ENCODE measurements at places on chromosomes 1 and 21.

GRCh38 chr1:230839173-230839572, 29.1 kb downstream of the C1orf198 start:
- DNase-seq, result no peak

- DNase-seq, result no peak
Measured at GRCh38 chr1:52533713-52534112, 19.2 kb downstream of the TUT4 start.

DNA sequence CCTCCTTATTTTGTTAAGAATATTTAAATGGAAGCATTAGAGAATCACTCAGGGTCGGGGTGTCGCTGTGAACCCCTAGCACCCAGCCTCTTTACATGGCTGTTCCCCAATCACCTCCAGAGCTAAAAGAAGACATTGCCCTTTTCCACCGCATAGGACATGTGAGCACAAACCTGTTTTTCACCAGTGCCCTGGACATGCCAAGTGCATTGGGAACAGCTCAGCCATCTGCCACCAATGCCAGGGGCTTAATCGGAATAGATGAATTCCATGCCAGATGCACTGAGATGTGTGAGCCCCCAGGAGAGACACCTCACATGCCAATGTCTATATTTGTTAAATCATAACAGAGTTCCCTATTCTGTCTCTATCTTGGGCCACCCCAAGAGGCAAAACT, 33.3 kb downstream of the EIF2D start:
- no peak for DNase-seq

DNA sequence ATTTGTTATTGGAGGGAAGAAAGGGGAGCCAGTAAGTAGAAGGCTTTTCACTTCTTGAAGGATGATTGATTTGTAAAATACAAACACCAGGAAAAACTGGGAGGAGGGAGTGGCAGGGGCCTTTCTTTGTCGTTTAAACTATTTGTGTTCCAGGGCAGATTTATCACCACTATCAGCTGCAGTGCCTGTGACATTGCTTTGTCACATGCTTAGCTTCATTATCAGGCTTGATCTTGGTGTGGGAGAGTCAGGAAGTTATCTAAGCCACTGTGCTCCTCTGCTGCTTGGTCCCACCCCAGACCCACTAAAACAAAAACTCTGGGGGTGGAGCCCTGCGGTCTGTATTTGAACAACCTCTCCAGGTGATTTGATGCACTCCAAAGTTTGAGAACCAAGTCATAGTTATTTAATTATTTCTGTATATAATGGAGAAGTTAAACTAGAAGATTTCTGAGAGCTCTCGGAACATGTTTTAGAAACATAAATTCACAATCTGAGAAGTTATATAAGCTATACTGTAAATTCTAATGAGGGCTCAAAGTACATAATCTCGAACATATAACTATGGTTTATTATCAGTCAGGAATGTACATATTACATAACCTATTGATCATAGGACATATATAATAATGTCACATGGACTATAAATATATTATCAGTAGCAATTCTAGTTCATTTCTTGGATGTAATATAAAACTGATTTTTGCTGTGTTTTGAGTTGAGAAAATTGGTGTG, 87.9 kb downstream of the CDC14A start:
- DNase-seq, result peak; percentile 22

DNA sequence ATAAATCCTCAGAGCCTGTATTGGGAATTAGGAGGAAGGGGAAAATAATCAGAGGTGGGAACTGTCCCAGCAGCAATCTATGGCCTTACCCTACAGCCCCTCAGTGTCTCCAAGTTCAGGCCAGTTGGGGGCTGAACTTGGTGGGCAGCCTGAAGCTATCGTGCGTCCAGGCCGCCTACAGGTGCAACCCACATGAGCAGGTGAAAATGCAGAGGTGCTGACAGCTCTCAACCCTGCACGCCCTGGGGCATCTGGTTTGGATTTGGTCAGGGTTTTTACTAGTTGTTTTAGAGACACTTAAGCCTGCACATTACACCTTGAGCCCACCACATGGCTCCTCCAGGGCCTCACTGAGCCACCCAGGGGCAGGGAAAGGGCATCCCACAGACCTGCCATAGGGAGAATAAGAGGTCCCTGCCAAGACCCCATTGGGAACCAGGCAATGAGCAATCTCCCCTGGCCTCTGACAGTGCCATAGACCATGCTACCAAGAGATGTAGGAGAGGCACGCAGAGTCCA, 209.5 kb downstream of the FOXD2 start:
- no peak for DNase-seq

- no peak for DNase-seq
Measured at GRCh38 chr1:114043548-114043947, 64.3 kb downstream of the OLFML3 start.

- DNase-seq, result no peak
Measured at GRCh38 chr1:220507085-220507484, 20.9 kb upstream of the MARK1 start.

DNA sequence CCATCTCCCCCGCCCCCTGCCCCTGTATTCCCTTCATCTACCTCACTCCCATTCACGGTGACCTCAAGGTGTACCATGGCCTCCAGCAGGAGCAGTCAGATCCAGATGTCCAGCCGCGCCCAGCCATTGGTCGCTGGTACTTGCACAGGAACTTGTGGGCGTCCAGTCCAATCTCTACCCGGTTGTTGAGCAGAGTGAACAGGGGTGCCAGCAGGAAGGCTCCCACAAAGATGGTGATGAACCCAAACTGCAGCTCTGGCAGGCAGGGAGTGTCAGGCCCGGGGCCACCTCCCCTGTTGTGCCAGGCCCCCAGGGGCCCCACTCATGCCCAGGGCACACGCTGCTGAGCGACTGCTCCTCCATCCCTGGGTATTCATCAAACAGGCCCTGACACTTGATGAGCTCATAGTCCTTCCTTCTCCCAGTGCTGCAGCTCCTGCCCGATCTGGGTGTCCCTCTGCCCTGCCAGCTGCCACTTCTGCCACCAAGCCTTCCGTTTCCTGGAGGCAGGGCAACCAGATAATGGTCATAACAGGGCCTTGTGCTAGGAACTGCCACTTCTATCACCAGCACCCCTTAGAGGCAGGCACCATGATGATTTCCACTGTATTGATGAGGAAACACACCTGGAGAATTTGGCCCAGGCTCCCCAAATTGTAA, 5.7 kb upstream of the ARHGEF19 start:
- no peak for DNase-seq

DNA sequence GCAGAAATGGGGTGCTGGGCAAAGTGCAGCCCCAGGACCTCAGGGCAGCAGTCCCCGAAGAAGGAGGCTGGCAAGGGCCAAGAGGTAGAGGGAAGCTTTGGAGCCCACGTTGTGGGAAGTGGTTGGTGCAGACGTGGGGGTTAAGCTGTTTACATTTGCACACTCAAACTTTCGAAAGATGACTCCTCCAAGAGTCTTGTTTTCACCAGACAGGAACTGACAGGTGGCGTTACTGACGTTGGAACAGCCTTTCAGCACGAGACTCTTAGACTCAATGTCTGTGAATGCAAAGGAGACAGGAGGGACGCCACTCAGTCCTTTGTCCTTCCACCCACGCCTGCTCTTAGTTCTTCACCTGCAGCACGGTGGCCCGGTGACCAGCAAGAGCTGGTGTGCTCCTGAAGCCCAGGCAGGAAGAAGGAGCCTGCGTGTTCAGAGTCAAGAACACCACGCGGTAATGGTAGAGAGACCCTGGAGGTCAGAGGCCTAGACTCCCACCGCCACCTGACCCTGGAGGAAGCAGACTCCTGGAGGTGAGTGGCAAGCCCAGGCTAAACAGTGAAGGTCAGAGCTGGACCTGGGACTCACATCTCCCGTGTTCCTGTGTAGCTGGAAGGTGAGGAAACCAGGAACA, 15.9 kb downstream of the LYPD8 start:
- no peak for DNase-seq

All from stimulated activated CD8-positive, alpha-beta memory T cell treated with anti-CD3 and anti-CD28 coated beads, Interleukin-4, amount 100 ng/mL, for 1 hour (primary cell).